ENCODE measurements at places on chromosomes 6 and 20.

DNA sequence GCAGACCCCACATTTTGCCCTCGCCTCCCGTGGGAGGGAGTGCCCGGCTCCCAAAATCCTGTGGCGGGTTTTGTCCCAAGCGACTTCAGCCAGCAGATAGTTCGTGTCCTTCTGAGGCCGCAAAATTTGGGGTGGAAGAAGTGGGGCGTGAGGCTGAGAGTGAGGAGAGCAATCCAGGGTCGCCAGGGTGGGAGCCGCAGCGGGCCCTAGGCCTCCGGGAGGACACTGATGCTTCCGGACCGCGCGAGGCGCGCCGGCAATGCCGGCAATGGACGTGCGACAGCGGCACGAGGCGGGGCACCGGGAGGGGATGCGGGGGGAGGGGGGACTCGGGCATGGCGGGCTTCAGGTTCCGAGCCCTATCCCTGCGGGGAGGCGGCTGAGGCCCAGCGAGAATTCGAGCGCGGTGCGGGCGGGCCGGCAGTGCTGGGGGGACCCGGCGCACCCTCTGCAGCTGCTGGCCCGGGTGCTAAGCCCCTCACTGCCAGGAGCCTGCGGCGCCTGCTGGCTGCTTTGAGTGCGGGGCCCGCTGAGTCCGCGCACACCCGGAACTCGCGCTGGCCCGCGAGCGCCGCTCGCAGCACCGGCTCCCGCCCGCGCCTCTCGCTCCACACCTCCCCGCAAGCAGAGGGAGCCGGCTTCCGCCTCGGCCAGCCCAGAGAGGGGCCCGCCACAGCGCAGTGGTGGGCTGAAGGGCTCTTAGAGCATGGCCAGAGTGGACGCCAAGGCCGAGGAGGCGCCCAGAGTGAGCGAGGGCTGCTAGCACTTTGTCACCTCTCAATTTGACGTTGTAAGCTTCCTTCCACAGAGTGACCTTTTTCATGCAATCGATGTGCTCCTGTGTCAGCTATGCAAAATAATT is 143.8 kb downstream of the LPA start:
- DNase-seq: no peak

DNA sequence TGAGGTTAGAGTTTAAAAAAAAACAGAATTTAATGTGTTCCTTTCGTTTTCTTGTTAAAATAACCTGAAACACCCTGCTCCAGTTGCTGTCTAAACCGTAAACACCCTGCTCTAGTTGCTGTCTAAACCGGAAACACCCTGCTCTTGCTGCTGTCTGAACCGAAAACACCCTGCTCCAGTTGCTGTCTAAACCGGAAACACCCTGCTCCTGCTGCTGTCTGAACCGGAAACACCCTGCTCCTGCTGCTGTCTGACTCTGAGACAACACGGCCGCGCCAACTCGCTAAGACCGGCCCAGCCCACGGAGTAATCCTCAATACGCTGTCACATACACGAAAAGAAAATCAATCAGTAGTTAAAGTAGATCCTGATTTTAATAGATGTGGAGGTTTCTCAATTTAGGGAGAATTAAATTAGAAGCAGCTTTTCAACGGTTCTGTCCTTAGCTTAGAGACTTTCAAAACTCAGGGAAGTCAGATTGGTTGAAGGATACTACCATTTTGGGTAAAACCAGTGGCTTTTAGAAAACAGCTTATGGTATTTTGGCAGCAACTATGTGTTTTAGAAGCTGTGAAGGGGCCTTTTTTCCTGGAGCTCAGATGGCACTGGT is 98.3 kb downstream of the RAMACL start:
- no peak for DNase-seq

GRCh38 chr6:110950440-110950839 is 8.1 kb upstream of the GTF3C6 start:
- no peak for DNase-seq

GRCh38 chr20:2820084-2820895 is 4.1 kb downstream of the TMEM239 start:
- DNase-seq: no peak

- DNase-seq: no peak
These were observed 527 bp downstream of the NFKBIL1 start for GRCh38 chr6:31547727-31548543.

- no peak for DNase-seq
These were observed 24.4 kb downstream of the RRAGD start for GRCh38 chr6:89387516-89388201.

DNA sequence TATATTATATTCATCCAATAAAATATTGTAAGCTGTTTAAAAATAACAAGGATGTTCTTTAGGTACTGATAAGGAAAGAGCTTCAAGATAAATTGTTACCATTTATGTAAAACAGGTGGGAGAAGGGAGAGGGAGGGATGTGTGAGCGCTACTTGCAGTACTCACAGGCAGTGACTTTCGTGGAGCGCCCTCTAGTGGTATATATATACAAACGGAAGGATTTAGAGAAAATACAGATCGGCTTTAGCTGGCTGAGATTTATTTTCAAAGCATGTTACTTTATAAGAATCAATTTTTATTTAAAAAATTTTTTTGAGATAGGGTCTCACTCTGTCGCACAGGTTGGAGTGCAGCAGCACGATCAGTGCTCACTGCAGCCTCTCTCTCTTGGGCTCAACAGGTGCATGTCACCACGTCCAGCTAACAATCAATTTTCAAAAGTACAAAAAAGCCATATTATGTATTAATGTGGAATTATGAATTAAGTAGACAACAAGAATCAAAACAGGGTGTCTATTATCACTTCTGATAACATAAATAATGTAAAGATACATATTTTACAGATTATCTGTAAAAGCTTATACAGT is 3.3 kb upstream of the MOG start:
- DNase-seq: peak; percentile 33

DNA sequence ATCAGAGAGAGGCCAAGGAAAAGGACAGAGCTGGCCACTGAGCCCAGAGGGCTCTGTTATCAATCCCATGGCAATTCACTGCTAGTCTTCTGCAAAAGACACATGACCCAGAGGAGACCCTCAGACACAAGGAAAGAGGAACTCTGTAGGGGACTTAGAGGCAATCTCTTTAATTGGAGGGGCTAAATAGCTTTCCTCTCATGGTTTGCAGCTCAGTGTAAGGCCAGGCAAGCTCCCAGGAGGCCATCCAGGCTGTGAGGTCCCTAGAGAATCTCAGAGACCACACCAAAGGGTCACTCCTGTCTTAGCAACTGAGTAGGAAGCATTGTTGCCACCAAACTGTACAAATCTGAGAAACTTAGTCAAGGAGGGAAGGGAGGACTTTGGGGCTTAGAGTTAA is 10.0 kb upstream of the HLA-DOA start:
- no peak for DNase-seq

- no peak for DNase-seq
These were observed 40.4 kb upstream of the NAA20 start for GRCh38 chr20:19976595-19977372.

DNA sequence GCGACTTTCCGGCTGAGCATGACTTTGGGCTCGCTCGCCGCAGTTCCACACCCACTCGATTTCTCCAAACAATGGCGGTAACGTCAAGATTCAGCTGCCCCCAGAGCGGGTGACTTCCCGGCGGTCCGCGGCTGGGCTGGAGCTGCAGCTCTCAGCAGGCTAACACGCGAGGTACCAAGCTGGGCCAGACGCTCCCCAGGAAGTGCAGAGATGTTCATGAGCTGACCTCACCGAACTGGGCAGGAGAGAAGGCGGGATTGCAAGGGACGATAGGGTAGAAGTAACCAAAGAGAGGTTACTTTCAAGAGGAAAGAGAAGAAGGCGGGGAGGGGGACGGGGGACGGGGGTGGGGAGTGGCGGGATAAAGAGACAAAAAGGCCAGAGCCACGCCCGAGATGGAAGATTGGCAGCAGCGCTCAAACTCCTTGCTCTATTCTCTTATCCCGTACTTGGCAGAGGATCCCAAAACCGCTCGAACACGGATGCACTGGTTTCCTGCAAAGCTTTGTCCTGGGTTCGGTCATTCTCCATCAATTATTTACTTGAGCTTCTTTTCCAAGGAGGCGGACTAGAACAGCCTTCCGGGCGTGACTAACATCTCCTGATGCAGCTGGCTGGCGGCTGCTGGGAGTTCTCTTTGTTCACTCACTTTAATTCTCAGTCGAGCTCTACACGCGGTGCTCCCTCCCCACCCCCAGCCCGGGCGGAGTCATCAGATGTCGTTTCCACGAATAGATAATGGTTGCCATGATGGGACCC is at the start of gene MTCL3:
Gene MTCL3, minus strand, starts transcription at position 626 of the 759 bp plus-strand sequence.
- peak; percentile 88 for DNase-seq

DNA sequence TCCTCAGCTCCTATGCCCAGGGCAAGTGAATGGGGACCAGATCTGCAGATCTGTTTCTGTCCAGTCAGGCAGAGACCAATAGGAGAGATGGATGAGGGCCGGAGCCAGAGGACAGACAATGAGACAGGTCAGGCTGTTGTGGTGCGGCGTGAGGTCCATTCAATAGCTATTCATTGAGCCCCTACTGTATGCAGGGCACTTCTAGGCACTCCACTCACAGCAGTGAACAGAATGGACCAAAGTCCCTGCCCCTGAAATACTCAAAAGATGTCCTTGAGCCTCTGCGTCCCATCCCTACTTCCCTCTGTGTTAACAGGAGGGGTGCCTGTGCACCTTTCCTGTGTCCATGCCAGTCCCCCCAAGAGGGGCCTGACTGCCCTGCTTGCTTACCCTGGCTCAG is 8.5 kb upstream of the TULP1 start:
- no peak for DNase-seq

DNA sequence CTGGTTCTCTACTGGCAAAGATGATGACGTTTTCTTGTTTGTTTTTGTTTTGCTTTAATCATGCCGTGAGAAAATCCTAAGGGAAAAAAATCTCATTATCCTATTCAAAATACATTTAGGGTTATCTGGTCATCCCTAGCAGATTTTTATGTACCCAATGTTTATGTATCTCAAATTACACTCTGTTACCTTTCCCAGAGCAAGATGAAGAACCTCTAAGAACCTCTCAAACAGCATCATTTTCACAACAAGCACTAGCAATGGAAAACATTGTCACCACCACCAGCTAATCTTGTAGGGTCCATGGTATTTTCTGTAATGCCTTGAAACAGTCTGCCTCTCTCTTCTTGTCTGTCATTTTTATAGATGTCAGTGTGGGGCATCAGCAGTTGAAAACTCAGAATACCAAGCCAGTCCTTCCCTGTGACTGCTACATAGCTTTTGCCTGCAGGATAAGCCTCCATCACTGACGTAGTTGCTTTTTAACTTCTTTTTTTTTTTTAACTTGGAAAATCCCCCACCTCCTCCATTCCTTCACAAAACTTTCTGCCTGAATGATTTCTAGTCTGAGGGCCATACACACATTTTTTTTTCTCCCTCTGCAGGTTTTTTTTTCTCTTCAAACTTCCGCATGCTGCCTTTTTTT is 2.4 kb upstream of the SNAP25 start:
- no peak for DNase-seq

GRCh38 chr20:33522256-33522820 is 32.4 kb downstream of the CBFA2T2 start:
- no peak for DNase-seq

DNA sequence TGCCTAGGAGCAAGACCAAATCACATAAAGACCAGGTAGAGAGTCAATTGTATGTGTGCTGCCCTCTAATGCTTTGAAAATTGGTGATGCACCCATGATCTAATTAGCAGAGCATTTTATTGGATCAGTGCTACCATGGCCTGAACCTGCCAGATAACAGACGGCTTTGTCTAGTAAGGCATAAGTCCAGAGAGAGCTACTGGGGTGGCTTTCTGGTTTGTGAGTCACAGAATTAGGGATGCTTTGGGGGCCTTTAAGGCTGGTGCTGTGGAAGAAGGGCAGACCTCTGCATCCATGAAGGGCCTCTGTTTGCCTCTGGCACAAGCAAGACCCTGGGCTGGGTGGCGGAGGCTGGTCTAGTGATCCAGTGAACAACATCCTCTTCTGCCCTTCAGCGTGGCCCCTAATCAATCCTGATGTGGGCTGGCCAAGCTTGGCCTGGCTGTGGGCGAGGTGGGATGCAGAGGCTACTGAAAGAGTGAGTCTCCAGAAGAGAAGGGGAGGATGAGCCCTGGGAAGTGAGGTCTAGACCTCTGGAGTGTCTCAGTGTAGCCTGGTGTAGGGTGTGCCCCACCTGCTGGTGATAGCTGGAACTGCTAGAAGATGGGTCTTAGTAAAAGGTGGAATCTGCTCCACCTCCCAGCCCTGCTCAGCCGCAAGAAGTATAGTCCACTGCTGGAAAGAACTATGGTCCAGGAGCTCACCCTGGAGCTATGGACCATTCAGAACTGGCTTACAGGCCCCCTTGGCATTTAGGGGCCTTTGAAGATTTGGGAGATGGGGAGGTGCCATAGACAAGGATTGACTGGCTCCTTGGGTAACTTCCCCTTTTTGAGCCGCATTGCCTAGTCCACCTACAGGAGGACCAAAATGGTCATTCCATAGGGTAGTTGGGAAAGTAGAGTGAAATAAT is 36.7 kb upstream of the AAR2 start:
- DNase-seq: peak; percentile 27

DNA sequence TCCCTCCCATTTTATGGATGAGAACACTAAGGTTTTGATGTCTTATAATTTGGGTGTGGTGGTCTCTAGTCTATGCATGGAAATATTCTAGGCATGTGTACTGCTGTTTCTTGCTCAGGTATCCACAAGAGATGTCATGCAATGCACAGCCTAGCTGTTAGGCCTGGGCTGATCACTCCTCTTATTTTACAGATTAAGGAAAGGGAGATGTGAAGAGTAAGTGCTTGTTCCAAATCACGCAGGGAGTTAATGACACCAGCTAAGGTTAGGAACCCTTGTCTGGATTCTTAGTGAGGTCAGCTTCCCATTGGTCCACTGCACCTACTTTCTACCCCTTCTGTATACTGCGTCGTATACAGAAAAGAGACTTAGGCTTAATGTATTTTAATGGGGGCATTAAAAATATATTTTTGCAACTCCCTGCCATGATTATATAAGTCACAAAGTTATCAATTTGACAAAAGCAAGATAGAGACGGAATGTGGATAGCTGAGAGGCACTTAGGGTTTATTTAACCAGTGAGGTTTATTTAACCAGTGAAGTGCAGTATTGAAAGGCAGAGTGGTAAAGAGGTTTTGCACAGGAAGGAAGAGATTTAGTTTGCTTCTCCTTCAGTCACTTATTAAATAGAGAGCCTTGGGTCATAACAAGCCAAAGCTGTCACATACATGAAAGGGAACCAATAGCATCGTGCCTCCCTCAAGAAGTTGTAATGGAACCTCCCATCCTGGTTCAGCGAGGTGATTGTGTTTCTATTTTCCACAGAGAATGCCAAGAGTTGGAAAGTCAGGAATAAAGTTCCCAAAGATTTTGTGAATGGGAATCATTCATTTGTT is 95.0 kb upstream of the FAM184A start:
- DNase-seq: no peak

- no peak for DNase-seq
These were observed 326.6 kb downstream of the ZFAND3 start for GRCh38 chr6:38146021-38146733.

DNA sequence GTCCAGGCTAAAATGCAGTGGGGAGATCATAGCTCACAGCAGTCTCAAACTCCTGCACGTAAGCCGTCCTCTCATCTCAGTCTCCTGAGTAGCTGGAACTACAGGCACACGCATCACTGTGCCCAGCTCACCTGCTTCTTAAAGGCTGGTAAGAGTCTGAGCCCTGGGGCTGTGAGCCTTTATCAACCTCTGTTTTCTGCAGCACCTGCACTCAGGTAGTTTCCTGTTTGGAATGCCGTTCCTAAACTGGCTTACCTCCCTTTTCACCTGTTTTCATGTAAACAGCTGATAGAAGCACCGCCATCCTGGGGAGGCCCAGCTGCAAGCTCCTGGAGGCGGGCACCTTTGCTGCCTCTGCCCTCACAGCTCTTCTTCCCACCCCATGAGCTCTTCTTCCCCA is 45.4 kb downstream of the SLC24A3 start:
- DNase-seq: no peak

All from NCI-H187 (cell line).